ENCODE measurements at places on chromosomes 6 and 20.

GRCh38 chr20:4151991-4152695, 136.8 kb upstream of the RNF24 start:
- peak; percentile 84 for DNase-seq

- no peak for DNase-seq
Observed at GRCh38 chr6:52139985-52140680, 46.0 kb upstream of the IL17A start.

GRCh38 chr6:63509652-63510352, 62.5 kb upstream of the LOC128125822 start:
- no peak for DNase-seq

DNA sequence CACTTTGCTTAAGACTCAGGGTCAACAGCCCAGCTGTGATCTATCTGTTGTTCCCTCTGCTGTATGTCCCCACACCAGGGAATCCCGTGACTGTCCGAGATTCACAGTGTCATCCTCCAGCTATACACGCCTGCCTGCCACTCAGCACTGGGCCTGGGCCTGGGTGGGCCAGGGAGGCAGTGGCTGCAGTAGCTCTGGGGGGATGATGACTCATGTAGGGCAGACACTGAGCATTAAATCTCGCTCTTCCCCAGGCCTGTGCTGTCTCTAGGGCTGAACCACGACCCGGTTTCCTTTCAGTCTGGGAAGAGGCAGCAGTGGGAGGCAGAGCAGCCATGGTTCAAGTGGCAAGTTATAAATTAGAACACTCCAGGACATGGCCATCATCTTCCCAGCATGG, 173.9 kb downstream of the LRFN2 start:
- DNase-seq: no peak

DNA sequence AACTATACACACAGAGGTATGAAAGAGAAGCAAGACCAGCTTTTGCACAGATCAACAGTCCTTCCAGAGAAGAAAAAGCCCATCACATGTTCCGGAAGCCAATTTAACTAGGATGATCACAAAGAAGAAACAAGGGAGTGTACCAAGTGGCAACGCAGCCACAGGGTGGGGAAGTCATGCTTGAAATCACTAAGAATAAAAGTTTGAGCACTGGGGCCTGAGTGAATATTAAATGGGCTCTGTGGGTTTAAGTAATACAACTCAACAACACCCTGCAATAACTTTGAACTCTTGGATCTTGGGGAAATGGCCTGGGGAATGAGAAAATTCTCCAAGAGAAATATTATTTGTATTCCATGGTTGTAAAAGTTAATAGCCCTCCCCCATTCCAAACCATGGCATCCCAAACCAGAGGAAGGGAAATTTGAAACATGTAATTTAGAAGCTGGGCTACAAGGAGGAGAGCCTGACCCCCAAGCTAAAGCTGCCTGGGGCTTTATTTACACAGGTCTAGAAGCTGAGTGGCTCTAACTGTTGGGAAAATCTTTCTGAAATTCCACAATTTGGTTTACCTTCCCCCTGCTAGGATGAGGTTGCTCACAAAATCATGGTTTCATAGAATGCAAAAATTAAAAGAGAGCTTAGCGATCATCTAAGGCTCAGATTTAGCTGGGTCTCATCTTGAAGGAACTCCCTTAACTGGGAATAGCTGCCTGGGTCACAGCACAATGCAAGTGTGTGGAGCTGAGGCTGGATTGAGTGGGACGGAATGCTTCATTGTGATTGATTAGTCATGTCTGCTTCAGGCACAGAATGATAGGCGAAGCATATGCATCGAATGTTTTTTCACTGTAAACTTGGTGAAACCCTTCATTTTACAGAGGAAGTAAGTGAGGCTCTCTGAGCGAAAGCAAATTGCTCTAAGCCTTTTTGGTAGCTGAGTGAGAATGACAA, 143.6 kb downstream of the BMP7 start:
- no peak for DNase-seq

DNA sequence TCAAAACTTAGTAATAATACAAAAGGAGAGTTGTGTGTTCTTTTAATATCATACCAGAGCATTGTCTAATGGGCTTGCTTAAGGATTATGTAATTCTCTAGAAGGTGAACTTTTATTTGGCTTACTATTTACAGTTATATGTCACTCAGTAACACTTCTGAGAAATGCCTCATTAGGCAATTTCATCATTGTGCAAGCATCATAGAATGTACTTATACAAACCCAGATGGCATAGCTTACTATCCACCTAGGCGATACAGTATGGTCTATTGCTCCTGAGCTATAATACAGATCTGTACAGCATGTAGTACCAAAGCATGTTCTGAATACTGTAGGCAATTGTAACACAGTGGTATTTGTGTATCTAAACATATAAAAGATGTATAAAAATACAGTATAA, 340.1 kb downstream of the PHF3 start:
- peak; percentile 63 for DNase-seq

GRCh38 chr6:71651636-71652035, 234.7 kb upstream of the RIMS1 start:
- no peak for DNase-seq

- no peak for DNase-seq
Observed at GRCh38 chr20:11691766-11692165, 225.9 kb upstream of the BTBD3 start.

- no peak for DNase-seq
Observed at GRCh38 chr6:26531897-26532296, 6.3 kb upstream of the HMGN4 start.

DNA sequence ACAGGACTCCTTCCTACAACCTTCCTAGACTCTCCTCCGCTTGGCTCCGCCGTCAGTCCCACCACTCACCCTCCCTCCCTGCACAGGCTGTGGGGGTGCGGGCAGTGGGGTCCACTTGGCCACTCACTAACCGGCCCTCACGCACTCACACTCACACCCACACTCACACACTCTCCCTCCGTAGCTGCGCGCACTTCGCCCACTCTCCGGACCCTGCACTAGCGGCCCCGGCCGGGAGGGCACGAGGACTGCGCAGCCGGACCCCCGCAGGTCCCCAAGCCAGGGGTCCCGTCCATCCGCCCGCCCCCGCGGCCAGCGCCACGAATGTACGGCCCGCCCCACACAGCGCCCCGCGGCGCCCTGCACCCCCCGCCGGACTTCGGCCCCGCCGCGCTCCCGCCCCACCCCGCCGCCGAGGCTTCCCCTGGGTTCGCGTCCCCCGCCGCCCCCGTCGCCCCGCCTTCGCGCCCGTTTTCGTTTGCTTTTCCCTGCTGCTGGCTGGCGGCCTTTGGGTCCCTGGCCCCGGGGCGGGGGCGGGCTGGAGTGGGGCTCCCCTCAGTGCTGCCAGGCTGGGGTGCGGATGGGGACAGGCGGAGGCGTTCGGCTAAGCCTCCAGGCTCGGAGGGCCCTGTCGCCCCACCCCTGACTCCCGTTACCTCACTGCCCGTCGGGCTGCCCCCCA, 23.0 kb upstream of the SLC22A7 start:
- no peak for DNase-seq
